ENCODE measurements at places on chromosomes 13 and 19.

GRCh38 chr13:100356889-100357288 lies 231.7 kb downstream of the GGACT start:
- DNase-seq, result no peak

- no peak for DNase-seq
Measured at GRCh38 chr19:13291913-13292312, 141.7 kb downstream of the IER2 start.

DNA sequence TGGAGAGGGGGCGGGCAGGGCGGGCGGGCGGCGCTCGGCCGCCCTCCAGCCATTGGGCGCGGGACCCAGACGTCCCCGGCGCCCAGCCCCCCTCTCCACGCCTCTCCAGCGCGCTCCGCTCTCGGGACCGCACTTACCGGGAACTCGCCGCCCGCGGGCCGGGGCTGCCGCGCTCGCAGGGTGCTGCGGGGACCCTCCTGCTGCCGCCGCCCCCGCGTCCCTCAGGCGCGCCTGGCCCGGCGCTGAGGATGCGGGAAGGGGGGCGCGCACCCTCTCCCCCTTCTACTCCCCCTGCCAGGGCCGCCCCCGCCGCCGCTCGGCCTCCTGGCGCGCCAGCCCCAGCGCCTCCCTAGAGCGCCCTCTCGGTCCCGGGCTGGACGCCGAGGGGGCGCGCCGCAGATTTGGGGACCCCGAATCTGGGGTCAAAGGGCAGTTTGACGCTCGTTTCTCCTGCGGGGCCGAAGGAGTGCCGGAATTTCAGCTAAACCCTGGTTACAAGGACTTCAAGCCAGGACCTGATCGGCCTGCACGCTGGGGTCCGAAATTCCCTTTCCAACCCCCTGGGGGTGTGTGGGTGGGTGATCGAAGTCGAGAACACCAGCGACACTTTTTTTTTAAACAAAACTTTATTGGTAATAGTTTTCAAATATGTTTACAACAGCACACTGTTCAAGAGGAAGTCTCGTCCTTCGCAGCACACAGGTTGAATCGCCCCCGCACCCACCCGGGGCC lies 696 bp upstream of the SAMD1 start:
- DNase-seq, result no peak

GRCh38 chr19:18802354-18802753 lies 11.2 kb upstream of the COMP start:
- no peak for DNase-seq

- no peak for DNase-seq
Measured at GRCh38 chr13:99151516-99151915, 49.1 kb upstream of the UBAC2 start.

GRCh38 chr19:12649941-12650340 lies 16.6 kb downstream of the MAN2B1 start:
- DNase-seq, result no peak

DNA sequence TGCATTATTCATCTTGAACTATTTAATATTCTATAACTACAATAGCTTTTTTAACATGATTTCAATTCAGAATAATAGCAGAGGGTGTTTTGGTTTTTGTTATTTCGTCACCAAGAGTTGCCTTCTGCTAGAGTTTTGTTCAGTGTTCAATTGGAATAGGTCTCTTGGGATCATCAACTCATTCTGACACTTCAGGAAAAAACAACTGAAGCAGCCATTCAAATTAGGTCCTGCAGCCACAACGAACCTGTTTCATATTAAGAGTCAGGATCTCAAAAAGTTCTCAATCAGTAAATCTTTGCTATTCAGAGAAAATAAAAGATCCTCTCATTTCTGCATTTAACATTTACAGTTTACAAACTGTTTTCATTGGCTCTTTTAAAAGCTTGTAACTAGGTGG lies 2.4 kb upstream of the CHAMP1 start:
- DNase-seq, result no peak

DNA sequence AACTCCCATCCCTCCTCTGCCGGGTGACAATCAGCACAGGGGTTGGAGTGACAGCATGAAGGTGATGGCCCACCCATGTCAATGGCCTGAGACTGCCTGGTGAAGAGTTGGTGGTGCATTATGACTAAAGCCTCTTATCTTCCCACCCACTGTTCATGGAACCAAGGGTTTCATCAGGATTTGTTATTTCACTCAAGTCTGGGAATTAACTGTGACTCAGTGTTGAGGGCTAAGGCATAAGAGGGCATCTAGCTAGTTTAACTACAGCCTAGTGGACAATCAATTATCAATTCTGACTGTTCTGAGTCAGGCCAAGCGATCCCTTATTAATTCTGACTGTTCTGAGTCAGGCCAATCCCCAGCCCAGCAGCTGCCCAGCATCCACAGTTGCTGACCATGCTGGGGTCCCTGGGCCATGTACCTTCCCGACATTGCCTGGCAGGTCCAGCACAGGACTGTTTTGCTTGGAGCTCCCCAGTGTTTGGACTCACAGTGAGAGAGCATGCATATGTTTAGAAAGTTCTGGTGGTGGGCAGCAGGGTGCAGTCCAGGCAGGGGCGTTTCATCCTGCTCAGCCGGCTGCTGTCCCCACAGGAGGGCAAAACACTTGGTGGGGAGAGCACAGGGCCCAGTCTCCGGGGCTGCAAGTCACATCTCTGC lies 65.5 kb downstream of the RASL11A start:
- no peak for DNase-seq

GRCh38 chr19:47886010-47886559 lies at the start of gene SULT2A1:
Gene SULT2A1 (minus strand): TSS chr19:47886315. CDS start chr19:47886257, 58 bp downstream.
- no peak for DNase-seq

- no peak for DNase-seq
Measured at GRCh38 chr13:108305655-108306054, 36.1 kb downstream of the TNFSF13B start.

GRCh38 chr19:2982983-2983350 lies 5.6 kb downstream of the TLE6 start:
- peak; percentile 19 for DNase-seq

- DNase-seq, result no peak
Measured at GRCh38 chr19:30663611-30664174, 291.5 kb downstream of the ZNF536 start.

- no peak for DNase-seq
Measured at GRCh38 chr19:53892981-53893325, 11.0 kb downstream of the PRKCG start.

DNA sequence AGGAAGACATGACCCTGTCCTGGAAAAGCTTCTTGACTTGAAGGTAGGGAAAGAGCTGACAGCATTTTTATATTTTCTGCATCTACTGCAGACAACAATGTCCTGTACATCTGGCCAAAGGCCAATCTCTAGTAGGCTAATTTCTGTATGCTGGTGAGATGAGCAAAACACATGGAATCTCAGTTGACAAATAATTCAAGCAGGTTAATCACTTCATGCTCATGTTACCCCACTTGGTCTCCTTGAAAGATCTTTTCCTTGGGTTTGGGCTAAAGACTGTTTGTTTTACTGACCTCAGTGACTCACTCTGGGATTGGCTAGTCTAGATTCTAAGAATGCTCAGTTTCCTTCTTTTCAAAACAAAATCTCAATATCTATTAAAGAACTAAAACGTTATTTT lies 298.8 kb downstream of the LMO7 start:
- DNase-seq, result no peak

- DNase-seq, result no peak
Measured at GRCh38 chr19:46404753-46405468, 8.5 kb downstream of the CCDC8 start.

DNA sequence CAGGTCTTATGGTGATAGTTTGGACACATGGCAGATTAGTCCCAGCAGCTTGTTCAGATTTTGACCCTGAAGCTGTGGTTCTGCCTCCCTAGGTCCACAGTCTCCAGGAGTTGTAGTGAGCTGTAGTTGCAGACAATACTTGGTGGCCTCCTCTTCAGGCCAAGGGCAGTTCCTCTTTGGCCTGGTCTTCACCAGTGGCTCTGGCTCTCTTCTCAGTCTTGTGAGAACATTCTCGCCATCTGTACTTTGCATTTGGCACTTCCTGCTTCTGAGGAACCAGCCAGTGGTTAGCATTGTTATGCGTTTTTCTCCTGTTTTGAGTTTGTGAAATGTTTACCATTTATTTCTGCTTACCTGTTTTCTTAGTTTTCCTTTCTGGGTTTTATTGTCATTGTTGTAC lies 40.7 kb downstream of the PCCA start:
- DNase-seq, result no peak

GRCh38 chr19:35592226-35592625 lies 6.3 kb downstream of the PMIS2 start:
- peak; percentile 8 for DNase-seq

GRCh38 chr19:17370026-17370587 lies 7.0 kb downstream of the PLVAP start:
- no peak for DNase-seq

GRCh38 chr19:519449-519865 lies 12.1 kb upstream of the CDC34 start:
- DNase-seq, result no peak

DNA sequence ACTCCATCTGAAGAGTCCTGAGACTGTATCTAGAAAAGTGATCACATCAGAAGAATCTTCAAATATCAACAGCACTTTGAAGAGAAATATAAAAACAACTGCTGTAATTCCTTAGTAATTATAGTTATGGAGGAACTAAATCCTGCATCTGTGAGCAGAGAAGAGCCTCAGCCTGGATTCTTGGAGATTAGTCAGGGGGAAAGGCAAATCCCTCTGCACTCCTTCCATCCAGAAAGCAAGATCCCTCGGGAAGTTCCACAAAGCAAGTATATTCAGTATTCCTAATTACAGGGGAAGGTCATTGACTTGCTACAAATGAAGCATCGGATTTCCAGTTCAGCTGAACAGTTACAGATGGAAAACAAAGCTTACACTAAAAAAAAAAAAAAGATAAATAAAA lies 256.6 kb upstream of the IPO5 start:
- no peak for DNase-seq

- no peak for DNase-seq
Measured at GRCh38 chr19:40689339-40690049, 957 bp downstream of the NUMBL start.

DNA sequence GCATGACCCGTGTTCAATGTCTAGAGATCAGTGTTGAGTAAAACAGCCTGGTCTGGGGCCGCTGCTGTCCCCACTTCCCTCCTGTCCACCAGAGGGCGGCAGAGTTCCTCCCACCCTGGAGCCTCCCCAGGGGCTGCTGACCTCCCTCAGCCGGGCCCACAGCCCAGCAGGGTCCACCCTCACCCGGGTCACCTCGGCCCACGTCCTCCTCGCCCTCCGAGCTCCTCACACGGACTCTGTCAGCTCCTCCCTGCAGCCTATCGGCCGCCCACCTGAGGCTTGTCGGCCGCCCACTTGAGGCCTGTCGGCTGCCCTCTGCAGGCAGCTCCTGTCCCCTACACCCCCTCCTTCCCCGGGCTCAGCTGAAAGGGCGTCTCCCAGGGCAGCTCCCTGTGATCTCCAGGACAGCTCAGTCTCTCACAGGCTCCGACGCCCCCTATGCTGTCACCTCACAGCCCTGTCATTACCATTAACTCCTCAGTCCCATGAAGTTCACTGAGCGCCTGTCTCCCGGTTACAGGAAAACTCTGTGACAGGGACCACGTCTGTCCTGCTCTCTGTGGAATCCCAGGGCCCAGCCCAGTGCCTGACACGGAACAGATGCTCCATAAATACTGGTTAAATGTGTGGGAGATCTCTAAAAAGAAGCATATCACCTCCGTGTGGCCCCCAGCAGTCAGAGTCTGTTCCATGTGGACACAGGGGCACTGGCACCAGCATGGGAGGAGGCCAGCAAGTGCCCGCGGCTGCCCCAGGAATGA lies 1.5 kb upstream of the CEACAM5 start:
- DNase-seq, result no peak

- DNase-seq, result no peak
Measured at GRCh38 chr13:19993024-19993423, 34.5 kb downstream of the ZMYM2 start.

DNA sequence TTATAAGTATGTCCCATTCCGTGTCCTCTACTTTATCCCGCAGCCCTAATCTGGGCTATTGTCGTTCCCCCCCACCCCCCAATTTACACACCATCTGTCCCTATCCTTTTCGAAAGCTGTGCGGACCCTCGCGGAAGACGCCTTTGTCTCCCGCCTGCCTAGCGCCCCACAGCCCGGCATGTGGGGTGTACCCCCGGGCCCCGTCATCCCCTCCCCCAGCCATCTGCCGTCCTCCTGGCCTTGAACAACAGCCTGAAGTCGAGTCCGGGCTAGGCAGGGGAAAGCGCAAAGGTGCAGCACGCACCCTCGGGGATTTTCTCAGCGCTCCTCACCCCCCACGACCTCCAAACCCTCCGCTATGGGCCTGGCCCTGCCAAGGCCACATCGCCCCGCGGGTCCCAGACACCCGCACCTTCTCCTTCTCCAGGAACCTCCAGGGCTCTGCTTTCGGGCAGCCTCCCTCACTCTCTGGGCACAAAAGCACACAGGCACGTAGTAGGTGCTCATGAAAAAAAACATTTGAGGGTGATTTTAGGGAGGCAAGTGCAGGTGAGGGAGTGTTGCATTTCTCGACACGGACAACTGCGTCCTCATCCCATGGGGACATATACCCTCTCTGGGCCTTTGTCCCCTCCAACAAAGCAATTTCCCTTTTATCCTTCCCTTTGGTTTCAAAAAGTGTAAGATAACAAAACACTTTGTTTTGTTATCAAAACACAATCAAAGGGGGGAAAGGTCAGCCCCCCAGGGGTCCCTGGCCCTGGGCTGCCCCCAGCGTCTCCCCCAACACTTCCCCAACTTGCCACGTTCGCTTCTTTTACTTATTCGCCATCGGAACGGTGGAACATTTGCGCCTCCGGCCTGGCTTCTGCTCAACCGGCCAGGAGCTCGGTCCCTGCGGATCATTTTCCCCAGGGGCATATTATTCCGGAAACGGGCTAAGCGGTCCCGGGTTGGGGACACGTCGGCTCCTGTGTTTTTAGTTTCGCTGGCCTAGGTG lies 16.4 kb downstream of the CCDC124 start:
- DNase-seq, result no peak

GRCh38 chr13:27006519-27007161 lies 165.0 kb downstream of the USP12 start:
- no peak for DNase-seq

All from LNCaP clone FGC (cell line).